ENCODE measurements at places on chromosomes 3 and 15. TPM values are rescaled to one million over a fixed set of nuclear protein-coding genes. Genes with fewer than 3 reads are reported as not detected.

GRCh38 chr3:48952510-48953118, 34.0 kb downstream of the ARIH2 start:
- no peak for DNase-seq

DNA sequence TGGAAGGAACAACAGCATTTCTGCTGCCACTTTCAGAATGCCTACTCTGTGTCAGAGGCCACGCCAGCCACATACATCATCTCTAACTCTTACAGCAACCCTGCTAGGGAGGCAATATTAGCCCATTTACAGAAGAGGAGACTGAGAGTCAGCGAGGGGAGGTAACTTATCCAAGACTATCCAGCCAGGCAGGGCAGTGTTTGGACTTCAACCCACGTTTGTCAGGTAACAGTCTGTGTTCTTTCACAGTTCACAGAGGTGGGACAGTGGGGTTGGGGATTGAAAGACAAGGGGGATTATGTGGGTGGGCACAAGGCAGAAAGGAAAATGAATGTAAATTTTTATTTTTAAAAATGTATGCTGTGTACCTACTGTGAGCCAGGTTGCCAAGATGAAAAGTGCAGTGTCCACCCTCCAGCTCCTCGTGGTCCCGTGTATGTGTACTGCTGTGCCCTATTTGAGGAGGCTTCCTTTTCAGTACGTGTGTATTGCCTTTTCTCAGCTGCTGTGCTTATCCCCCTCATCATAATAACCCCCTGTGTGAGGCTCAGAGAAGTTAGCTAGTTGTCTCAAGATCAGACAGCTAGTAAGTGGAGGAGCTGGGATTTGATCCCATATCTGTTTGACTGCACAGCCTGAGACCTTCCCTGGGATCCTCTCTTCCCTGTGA, 16.5 kb upstream of the ATP2B2 start:
- no peak for DNase-seq

GRCh38 chr15:100123611-100124010, 218.2 kb downstream of the ADAMTS17 start:
- no peak for DNase-seq

DNA sequence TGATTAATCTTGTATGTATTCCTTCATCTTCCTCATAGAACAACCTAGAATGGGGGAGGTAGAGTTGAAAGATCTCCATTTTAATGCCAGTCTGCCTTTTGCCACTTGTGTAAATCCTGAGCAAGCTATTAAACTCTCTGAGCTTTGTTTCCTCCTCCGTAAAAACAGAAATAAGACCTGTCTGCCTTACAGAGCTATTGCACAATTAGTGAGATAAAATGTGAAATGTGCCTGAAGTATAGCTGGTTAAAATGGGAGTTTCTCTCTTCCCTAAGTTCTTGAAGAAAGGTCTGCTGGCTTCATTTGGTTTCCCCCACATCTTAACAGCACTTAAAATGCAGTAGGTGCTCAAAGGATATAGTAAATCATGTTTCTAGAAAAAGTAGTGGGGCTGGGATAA, 19.0 kb downstream of the ALDH1A2 start:
- DNase-seq: no peak

DNA sequence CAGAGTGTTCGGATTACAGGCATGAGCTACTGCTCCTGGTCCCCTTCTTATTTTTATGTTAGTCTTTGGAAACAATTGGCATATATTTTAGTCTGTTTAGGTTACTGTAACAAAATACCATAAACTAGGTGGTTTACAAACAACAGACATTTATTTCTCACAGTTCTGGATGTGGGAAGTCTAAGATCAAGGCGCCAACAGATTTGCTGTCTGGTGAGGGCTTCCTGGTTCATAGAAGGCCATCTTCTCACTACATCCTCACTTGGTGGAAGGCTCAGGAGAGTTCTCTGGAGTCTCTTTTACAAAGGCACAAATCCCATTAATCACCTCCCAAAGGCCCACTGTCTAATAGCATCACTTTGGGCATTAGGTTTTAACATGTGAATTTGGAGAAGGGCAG, 101.0 kb downstream of the APBA2 start:
- no peak for DNase-seq

DNA sequence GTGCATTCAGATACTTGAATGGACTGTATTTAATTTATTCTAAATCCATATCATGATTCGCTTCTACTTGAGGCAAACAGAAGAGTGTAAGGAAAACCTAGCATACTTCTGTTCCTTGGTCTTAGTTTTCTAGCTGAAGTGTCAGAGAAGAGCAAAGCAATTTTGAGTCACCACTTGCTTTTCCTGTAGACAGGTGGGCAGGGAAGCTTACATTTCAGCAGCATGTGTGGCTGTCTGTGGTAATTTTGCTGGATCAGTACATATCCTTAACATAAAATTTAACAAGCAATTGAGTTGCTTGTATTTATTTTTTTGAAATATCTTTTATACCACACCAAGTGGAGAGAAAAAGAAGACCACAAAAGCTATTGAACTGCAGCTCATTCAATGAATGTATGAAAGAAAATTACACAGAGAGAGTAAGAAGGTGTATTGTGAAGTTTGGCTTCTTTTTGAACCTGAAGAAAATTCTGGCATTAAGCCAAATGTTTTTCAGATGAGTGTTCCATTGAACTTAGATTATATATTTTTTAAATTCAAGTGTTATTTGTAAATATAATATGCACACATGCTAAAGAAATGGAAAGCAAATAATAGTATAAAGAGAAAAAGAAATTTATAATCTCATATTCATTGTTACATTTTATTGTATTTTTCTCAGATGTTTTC, 747.6 kb downstream of the NAALADL2 start:
- no peak for DNase-seq

DNA sequence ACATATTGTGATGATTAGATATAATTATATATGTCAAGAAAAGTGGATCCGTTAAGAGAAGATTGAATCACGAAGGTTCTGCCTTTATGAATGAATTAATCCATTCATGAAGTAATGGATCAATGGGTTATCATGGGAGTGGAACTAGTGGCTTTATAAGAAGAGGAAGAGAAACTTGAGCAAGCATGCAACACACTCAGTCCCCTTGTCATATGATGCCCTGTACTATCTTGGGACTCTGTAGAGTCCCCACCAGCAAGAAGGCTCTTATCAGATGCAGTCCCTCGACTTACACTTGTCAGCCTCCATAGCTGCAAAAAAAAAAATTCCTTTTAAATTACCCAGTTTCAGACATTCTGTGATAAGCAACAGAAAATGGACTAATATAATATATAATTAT, 301.9 kb downstream of the RAP2B start:
- DNase-seq: no peak

DNA sequence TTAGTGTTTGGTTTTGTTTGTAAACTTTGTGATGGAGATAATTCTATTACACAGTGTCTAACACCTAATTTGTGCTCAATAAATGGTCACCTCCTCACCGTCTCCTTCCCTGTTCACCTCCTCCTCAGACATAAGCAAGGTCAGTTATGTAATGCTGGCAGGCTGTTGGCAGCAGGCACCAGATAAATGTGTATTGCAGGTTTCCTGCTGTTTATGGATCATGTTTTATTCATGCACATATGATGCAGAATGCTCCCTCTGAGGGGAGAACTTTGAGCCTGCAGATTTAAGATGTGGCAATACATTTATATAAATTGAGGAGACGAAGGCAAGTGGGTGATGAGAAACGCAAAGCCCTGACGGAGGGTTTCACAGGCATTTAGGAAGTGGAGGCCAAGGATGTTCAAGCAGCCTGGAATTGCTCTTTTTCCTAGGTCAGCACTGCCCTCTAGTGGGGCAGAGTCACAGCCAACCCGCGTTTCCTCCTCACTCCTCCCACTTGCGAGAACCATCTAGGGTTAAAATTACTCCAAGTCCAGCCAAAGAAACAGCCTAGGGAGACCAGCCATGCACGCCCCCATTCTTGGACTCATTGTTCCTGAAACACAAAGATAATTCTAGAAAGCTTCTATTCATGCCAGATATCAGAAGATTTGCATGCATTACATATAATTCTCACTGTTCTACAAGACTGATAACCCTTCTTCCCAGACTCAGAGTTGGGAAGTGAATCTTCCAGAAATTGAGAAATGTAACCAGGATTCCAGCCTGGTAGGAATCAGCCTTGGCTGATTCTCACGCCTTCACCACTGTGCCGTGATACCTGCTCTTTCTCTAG, 228.7 kb downstream of the SLCO3A1 start:
- DNase-seq: no peak

DNA sequence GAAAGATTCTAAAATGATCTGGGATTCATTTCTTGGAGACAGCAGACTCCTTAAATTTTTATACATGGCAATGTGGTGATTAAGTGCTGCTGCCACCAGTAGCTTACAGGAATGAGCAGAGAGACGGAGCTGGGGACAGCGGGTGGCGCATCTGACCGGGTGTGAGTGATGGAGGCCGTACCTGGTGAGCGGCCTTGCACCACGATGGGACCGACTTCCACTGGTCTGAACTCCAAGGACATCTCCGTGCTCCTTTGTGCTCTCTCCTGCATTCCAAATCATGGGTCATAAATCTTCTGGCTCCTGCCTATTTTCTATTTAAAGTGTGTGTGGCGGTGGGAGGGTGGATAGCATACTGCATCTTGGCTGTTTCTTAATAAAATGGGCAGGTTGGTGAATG, 262.6 kb downstream of the ABHD5 start:
- DNase-seq: no peak

DNA sequence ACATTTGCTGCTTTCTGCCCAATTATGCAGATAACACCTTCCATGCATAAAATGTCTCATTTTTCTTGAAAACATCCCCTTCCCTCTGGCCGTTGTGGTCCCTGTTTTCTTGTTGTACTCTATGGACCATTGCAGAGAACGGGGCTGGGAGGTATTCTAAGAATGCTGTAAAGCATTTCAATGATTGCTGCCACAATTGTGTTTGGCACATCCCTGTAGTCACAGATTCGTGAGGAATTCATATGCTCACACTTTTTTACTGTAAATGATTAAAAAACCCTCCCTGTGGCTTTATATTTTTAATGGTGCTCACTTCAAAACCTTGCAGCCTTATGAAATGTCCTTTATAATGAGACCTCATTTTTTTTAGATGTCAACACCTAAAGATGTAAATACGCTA, 207.2 kb upstream of the GBE1 start:
- no peak for DNase-seq

ARRDC4 gene
- 18.3 TPM for total RNA-seq

TRH gene
- total RNA-seq: not detected

RBP2 gene
- total RNA-seq: not detected
